Sigmoid colon (tissue), 7 donors: ENCODE measurements at places on chromosomes 2 and 18. TPM values are rescaled to one million over a fixed set of nuclear protein-coding genes. Genes with fewer than 3 reads are reported as not detected.

DNA sequence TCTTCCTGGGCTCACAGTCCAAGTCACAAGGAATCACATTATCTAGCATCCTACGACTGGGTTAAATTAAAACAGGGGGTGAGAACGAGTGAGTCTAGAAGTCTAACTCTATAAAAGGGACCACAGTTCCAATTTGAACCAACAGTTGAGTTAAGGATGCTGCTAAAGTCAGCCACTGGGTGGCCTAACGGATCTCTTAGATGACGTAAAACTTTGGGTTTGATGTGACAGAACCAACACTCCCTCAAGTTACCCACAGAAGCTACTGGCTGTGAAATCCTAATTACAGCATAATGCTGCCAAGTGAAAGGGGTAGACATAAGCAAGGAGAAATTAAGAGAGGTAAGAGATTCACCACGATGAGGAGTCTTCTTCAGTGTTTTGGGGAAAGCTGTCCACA is 32.7 kb upstream of the RUFY4 start:
- no peaks in the 10 kb centered on the region for H3K27me3 ChIP-seq
- no peak overlapping the region for H3K4me3 ChIP-seq
- peaks cover 14% of the 10 kb centered on the region for H3K4me1 ChIP-seq
- H3K36me3 ChIP-seq = no peaks in the 10 kb centered on the region
- no peak overlapping the region for H3K27ac ChIP-seq

PSTPIP2 gene
- 4.2 TPM for polyA plus RNA-seq

DNA sequence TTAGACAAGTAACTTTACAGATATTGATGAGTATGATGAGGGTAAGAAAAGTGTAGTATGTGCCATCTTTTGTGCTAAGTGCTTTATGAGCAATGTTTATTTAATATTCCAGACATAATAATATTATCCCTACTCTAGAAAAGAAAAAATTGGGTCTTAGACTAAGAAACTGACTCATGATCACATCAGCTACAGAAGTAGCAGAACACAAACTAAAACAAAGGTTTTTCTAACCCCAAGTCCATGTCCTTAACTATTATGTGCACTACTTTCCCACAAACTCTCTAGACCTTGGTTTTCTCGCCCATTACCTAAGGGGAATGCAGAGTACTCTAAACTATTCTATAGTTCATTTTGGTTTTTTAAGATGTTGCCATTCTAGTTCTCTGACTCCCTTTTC is 64.5 kb downstream of the BAZ2B start:
- no peak for DNase-seq
- no peak overlapping the region for H3K4me3 ChIP-seq
- no peak overlapping the region for H3K27ac ChIP-seq
- no peaks in the 10 kb centered on the region for H3K36me3 ChIP-seq
- H3K4me1 ChIP-seq = no peaks in the 10 kb centered on the region

CRYGD gene
- not detected for polyA plus RNA-seq
